ENCODE measurements at places on chromosomes 7 and 10.

DNA sequence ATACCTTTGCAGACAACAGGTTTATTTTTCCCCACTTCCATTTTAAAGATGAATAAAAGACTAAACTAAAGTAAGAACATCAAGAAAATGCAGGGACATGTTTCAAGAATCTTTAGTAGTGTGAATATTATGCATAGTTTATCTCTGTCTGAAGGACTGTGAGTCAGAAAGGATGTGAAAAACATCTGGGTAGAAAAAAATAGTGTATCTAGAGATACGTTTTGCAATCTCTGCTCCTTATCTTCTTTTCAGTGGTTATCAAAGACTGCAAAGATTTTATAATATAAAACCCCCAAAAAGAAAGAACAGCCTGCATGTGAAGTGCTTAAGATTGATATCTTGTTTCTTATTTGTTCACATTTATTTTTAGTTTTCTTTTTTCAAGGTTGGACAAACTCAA is 101.9 kb upstream of the ARHGAP21 start:
- DNase-seq, result no peak

DNA sequence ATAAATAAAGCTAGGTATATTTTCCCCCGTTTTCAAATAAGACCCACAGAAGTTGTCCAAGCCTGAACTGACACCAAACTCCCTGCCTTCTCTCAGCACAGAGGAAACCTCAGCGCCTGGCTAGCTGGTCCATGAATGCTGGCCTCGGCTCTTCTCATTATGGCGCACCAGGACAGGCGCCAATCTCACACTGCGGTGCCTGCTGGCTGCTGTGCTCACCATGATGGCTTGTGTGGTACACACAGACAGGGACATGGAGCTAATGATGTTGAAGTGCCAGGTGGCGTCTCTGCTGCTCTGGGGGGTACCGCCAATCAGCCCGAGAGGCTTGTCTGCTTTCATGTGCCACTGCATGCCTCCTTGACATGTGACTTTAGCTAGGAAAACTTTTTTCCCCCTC is 43.2 kb upstream of the USP6NL start:
- DNase-seq, result no peak

DNA sequence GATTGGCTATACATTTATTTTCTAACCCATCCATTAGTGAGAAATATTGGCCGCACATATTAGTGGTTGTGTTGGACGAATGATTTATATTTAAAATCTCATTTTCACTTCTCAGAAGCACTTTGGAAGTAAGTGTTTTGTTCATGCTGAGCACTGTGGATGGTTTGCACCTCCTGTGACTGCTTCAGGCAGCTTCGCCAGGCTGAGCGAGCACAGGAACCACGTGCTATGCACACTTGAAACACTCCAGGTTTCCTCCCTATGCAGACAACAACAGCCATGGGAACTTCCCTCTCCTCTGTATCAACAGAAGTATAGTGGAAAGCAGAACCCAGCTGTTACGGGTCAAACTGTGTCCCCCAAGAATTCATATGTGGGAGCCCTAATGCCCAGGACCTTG is 67.3 kb upstream of the WDR11 start:
- DNase-seq, result no peak

GRCh38 chr7:143877098-143877497 is 24.9 kb downstream of the TCAF1 start:
- no peak for DNase-seq

GRCh38 chr7:127582361-127582760 is 3.0 kb downstream of the GCC1 start:
- DNase-seq, result no peak

- DNase-seq, result no peak
These were observed 103.8 kb downstream of the HTR5A start for GRCh38 chr7:155173905-155174304.

DNA sequence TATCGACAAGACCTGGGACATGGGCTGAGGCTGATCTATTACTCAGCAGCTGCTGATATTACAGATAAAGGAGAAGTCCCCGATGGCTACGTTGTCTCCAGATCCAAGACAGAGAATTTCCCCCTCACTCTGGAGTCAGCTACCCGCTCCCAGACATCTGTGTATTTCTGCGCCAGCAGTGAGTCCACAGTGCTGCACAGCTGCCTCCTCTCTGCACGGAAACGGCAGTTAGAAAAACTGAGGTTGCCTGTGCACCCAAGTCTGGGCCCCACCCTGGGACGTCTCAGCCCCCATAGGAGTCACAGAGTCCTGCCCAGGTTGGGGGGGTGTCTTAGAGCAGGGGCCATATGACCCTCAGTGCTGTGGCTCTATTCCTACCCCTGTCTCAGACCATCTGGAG is 167.4 kb upstream of the PRSS58 start:
- no peak for DNase-seq

GRCh38 chr10:5550621-5551530 is 26.1 kb downstream of the CALML3 start:
- no peak for DNase-seq

DNA sequence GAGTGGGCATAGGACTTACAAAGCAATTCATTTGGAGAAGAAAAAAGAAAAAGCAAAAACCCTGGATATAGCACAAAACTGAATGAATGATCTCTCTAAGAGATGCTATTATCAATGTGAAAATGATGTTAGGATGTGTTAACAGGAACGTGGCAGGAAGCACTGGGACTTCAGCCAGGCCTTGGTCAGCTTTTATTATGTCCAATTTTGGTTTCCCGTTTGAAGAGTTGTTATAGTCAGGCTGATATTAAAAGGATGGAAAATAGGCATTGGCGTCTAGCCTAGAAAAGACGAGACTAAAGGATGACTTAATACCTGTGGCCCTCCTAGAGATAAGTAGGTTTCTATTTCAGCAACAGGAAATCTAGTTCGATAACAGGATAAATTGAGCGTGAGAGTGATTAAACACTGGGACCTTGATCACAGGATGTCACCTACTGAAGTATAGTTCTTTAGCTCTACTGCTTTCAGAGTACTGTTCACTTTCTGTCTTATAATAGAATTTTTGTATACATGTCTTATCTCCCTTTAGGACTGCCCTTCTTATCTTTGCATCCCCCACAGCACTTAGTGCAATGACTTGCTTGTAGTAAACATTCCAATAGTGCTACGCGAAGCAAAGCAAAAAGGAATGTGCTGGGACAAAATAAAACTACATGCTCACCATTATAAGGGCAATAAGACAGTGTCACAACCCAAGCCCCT is 99.8 kb upstream of the AGBL3 start:
- no peak for DNase-seq

GRCh38 chr7:70830060-70830395 is 301.9 kb upstream of the GALNT17 start:
- no peak for DNase-seq

DNA sequence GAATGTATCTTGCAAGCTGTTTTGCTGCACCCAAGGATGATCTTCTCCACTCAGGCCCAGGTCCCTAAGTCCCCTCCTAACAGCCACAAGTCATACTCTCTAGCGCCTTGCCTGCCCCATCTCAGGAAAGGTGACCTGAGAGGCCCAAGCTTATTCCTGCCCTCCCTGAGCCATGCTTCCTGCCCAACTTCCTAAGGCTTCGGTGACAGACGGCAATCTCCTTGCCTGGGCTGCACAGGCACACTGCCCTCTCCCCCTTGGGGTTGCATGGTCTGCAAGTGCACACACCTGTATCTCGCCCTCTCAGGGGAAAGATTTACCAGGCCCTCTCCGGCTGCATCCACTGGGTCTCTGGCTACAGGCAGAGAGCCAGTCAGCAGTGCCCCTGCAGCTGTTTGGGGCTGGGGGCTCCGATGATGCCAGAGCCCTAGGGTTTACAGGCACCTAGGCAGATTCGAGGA is 771 bp upstream of the ADIRF start:
- no peak for DNase-seq

- peak; percentile 39 for DNase-seq
These were observed 39.6 kb upstream of the ELMO1 start for GRCh38 chr7:37488163-37488764.

DNA sequence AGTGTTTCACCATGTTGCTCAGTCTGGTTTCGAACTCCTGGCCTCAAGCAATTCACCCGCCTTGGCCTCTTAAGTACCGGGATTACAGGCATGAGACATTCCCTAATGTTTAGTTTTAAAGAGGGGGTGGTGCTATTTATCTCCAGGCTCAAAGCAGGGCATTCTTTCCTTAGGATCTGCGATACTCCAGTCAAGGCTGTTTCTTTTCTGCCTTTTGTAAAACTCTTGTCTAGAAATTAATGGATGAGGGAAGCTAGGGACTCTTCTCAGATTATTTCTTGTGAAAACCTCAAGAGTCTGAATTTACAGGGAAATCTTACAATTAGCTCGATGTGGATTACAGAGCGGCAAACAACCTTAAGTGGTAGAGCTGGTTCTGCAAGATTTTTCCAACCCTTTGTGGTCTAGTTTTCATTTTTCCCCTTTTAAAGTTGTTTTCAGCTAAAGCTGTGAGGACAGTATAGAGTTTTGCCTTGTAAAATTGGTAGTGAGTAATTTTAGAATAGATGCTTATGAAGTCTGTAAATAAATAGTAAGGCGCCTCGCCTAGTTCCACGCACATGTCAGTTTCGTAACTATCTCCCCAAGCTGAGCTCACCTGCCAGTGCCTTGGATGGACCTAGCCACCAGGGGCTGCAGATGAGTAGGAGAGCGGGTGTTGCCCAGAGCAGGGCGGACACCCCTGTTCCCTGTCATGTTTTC is 53.1 kb downstream of the CUX1 start:
- peak; percentile 74 for DNase-seq

GRCh38 chr7:47666164-47666862 is 84.4 kb upstream of the TNS3 start:
- no peak for DNase-seq

GRCh38 chr10:56091872-56092271 is 269.2 kb downstream of the ZWINT start:
- DNase-seq, result no peak

GRCh38 chr10:8365935-8366911 is 311.7 kb downstream of the GATA3 start:
- DNase-seq, result peak; percentile 75

DNA sequence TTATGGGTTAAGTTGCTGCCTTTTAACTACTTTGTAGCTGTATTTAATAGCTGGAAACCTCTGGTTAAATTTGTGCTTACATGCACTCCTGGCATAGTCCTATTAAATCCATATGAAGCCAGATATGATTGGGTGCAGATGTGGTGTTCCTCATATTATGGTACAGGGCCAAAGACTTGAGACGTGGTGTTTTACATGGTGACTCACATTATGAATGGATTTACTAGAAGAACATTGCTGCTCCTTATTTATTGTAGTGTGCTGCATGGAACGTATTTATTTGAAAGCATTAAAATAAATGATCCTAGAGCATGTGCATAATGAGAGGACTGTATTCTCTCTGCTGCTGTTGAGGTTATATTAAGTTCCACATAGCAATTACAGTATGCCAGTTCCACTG is 224.1 kb downstream of the SLC25A13 start:
- no peak for DNase-seq

GRCh38 chr7:115435178-115435577 is 513.3 kb downstream of the MDFIC start:
- no peak for DNase-seq

DNA sequence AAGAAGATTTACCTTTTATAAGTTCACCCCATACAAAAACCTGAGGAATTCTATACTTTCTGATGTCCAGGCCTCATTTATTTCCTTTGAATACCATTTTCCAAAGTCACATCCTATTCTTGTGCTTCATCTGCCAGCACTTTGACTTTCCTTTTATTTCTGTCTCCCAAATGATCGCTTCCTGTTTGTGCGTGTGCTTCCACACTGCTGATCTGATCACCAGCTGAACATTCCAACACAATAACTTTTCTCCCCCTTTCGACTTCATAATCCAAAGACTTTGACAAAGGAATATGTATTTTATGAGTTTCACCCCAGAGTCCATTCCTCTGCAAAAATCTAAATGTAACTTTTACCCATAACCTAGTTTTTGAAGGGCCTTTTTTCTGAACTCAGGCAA is 3.1 kb downstream of the ELAPOR2 start:
- DNase-seq, result no peak

DNA sequence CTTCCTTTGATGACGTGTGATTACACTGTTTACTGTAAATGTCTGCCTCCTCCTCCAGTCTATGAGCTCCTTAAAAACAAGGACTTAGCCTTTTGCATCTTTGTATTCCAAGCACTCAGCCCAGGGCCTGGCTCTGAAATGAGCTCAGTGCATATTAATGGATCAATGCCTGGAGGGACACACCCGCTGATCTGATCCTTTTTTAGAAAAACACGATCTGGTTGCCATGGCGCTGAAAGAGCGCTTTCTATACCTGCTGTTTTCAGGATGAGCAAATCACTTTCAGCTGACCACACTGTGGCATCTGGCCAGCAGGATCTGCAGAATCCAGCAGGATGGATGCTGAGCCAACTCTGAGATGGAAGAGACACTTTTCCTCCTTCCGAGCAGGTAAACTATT is 37.8 kb upstream of the GARS1 start:
- no peak for DNase-seq

GRCh38 chr10:60008816-60009215 is 102.5 kb upstream of the CCDC6 start:
- DNase-seq, result peak; percentile 65

DNA sequence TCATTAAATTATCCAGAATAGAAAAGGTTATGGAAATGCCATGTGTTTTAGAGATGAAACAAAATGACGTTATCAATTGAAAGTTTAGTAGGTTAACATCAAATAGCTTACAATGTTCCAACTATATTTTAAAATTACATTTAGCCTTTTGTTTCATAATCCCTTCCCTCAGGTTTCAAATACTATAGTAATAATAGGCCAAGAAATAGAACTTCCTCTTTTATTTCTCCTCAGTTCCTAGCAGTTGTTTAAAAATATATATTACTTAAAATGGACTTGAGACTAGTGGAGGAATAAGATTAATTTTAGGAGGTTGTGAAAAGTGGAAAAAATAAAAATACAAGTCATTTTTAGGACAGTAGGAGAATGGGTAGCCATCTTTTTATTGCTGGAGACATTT is 16.4 kb upstream of the PDSS1 start:
- DNase-seq, result no peak

- no peak for DNase-seq
These were observed 33.7 kb downstream of the RBM28 start for GRCh38 chr7:128309976-128310375.

- no peak for DNase-seq
These were observed 500.4 kb upstream of the POT1 start for GRCh38 chr7:125430013-125430412.

GRCh38 chr10:62811159-62811875 is 4.8 kb downstream of the EGR2 start:
- DNase-seq, result no peak

DNA sequence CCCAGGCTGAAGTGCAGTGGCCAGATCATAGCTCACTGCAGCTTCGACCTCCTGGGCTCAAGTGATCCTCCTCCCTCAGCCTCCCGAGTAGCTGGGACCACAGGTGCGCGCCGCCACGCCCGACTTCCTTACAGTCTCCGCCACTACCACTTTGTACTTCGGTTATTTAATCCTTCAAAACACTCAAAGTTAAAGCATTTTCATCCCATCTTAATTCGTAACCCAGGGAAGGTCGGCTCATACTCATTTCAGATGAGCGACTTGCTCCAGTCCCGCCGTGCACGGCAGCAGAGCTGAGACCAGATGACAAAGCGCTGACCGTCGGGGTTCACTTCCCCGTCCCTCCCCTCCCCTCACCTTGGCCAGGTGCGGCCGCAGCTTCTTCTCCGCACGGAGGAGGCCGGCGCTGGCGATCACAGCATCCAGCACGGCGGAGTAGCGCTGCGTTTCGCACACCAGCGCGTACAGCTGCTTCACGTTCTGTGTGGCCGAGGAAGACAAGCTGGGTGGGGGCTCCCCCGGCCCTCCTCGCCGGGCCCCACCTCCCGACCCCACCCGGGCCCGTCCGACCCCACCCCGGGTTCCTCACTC is 457 bp downstream of the NSUN5 start:
- peak; percentile 6 for DNase-seq
